GM12865 (cell line): ENCODE measurements at places on chromosomes 11 and 22.

GRCh38 chr11:67261946-67262681 lies 4.2 kb upstream of the GRK2 start:
- no peak for DNase-seq

- no peak for DNase-seq
Observed at GRCh38 chr11:134543645-134544044, 131.6 kb upstream of the B3GAT1 start.

DNA sequence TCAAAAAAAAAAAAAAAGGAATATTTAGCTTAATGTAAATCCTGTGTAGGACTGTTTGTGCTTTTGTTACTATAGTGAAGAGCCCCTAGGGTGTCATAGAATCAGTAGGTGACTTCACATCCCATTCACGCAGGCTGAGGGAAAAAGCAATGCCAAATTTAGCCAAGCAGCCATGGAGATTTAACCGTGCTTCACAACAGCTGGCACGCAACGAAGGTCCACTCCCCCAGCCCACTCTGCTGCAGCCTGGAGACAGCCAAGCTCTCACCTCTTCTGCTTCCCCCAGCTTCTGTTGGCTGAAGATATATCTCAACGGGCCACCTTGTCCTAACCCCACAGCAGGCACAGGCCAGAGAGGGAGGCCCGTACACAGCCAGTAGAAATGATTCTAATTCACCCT lies 78.8 kb upstream of the BID start:
- no peak for DNase-seq

- DNase-seq, result no peak
Observed at GRCh38 chr11:19995145-19995544, 165.1 kb downstream of the DBX1 start.

DNA sequence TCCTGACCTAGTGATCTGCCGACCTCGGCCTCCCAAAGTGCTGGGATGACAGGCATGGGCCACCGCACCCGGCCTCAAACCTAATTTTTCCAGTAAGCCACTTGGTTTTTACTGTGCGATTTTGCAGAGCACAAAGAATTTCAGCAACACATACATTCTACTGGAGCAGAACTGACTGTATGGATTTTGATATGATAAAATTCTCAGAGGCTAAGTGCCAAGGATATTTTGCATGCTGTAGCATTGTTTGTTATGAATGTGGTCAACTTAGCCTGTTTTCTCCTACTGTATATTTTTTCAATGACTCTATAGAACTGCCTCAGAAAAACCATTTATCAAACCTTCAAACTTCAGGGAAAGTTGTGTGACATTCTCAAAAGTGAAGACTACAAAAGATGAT lies 89.2 kb downstream of the FAT3 start:
- no peak for DNase-seq

DNA sequence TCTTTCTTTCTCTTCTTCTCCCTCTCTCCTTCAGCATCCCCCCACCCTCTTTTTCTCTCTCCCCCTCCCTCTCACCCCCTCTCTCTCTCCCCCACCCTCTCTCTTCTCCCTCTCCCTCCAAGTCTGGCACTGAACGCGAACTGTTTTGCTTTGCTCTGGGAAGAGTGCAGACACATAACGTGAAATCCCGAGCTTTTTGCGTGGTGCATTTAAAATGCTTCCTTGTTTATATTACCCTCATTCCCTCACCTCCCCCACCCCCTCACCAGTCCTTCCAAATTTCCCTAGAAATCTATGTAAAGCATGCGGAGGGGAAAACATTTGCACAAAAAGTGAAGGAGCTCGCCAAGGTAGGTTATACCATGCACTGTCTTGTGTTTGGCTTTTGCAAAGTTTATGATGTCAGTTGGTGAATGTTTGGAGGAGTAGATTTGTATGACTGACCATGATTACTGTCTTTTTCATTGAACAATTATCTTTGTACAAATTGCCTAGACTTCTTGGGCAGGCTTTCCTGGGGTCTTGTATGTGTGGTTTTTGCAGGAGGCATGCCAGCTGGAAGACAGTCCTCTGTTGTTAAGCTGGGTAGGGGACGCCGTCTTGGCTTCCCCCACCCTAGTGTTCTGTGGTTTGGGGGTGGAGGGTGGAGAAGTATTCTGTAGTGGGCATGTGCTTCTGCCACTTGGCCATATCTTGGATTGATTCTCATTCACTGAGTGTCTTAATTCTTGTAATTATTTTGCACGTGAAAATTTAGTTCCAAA lies 123.7 kb upstream of the HSD17B12 start:
- DNase-seq, result no peak

GRCh38 chr11:59756558-59756840 lies 1.3 kb downstream of the STX3 start:
- no peak for DNase-seq

DNA sequence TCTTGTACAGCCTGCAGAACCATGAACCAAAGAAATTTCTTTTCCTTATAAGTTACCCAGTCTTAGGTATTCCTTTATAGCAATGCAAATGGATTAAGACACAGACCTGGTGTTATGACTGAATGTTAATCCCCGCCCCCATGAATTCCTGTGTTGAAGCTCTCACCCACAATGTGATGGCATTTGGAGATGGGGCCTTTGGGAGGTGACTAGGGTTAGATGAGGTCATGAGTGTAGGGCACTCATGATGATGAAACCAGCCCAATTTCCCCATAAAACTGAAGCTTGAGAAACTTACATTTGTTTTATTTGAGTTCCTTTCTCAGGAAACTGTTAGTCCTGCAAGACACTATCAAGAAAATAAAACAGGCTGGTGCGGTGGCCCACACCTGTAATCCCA lies 115.8 kb upstream of the THY1 start:
- DNase-seq, result no peak

- DNase-seq, result no peak
Observed at GRCh38 chr22:23903328-23903971, 9.3 kb downstream of the MIF start.

- DNase-seq, result no peak
Observed at GRCh38 chr22:17633217-17633997, 4.9 kb upstream of the ATP6V1E1 start.

GRCh38 chr11:118437208-118438125 lies 1.2 kb downstream of the KMT2A start:
- peak; percentile 38 for DNase-seq

- peak; percentile 42 for DNase-seq
Observed at GRCh38 chr11:125091247-125091876, 20.1 kb downstream of the TMEM218 start.
